ENCODE measurements at places on chromosomes 7 and 10.

GRCh38 chr7:17593819-17594419 is 295.5 kb downstream of the AHR start:
- DNase-seq = no peak

DNA sequence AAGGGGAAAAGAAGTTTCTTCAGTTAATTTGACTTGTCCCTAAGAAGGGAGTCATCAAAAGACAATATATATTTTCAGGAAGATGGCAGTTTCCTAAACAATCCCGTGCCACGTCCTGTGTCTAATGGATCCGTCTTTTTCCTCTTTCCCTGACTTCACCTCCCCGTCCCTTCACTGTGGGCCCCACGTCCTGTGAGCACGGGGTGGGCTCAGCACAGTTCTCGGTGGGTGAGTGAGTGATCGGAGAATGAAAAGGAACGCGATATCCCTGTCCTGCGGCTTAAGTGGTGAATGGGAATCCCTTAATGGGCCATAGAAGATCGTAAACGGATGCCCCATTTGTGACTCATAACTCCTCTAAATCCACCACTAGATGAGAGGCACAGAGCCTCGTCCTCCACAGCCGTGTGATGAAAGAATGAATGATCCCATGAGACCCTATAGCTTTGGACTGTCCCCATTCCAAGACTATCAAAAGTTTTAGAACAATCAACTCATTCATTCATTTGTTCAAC is 63.5 kb upstream of the PITRM1 start:
- no peak for DNase-seq

DNA sequence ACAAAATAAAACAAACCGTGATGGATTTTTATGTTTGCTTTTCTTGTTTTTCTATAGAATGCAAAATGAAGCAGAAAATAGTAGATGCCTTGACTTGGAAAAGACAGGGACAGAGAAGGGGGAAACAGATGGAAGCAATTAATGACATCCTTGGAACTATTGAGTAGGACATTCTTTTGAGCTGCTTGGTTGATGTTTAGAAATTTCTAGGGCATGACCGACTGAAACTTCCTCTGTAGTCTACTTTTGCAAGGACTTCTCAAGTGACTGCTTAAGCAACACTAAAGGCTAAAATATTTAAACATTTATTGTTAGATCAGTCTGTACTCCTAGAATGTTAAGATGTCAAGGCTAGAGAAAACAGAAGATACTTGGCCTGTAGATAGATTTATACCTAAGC is 49.4 kb downstream of the VCL start:
- no peak for DNase-seq

DNA sequence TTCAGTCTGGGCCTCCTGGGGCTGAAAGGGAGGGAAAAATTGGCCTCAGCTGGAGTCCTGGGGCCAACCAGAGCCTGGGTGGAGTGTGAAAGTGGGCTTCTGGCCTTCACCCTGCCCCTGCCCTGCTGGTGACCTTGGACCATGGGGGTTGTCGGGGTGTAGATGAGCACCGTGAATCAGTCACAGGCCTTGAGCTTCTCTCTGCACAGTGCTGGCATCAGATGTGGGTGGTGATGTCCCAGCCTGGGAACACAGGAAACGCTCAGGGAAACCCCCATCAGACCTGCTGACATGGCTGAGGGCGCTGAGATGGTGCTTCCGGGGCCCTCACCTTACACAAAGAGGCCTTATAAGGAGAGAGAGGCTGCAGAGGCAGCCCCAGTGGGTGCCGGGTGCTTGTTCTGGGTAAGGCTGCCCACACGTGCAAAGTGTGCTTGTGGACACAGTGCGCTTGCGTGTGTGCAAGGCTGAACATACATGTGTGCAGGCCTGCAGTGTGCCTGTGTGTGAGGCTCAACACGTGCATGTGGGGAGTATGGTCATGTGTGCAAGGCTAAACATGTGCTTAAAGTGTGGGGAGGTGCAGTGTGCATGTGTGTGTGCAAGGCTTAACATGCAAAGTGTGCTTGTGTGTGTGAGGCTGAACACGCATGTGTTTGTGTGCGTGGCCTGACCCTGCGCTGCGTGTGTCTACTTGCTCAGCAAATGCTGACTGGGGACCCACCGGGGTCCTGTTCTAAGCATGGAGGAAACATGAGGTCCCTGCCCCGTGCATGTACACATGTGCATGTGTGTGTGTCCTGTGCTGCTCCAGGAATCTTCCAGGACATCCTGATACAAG is 6.5 kb downstream of the ARPC1B start:
- DNase-seq = no peak

DNA sequence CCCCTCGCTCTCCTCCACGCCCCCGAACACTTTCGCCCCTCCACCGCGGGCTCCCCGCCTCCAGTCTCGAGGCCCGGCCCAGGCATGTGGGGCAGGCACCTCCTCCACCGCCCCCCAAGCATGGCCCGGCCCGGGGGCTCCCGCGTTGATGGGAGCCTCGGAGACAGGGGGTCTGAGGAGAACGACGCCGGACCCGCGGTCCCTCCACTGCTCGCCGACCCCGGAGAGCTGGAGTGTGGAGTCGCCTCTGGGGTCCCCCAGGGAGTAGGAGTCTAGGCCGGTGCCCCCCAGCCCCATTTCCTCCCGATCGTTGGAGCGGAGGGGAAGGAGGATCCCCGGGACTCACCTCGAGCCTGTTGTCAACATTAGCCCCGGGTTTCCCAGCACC is 206 bp downstream of the UPF2 start:
- no peak for DNase-seq

All from HTR-8/SVneo (cell line).